ENCODE measurements at places on chromosomes 2 and 18.

GRCh38 chr2:138094031-138094430 lies 129.8 kb downstream of the HNMT start:
- DNase-seq = no peak

- no peak for DNase-seq
Observed at GRCh38 chr2:53942280-53942679, 28.5 kb downstream of the PSME4 start.

DNA sequence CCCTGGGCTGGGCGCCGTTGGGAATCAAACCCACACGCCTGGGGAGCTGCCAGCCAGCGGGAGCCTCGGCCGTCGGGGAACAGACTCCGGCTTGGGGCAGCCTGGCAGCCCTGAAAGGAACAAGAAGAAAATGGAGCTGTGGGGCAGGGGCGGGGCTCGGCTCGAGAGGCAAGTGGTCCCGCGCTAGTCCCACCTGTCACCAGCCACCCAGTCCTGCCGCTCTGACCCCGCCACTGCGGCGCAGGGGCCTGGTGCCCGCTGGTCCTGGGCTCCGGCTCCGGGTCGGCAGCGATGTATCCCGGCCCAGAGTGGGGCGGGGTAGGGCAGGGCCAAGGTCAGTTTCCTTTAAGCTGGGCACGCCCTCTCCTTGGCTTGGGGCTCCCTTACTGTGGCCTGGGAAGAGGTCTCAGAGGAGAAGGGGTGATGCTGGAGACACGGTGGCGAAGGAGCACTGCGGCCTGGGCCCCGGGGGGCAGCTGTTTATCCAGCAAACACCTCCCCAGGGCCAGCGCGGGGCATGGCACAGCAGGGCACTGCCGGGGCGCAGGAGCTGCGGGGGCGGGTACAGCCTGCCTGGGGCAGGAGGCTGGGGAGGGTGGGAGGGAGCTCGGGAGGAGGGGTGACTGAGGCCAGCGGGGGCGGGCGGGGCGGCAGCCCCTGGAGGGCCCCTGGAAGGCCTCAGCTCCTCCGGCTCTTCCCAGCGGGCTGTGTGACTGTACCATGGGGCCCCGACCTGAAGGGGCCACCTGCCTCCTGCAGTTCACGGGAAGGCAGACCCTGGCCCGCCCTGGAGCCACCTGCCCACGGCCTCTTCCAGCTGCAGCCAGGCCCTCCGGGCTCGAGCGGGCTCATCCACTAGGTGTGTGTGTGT lies 15.6 kb downstream of the ODC1 start:
- no peak for DNase-seq

DNA sequence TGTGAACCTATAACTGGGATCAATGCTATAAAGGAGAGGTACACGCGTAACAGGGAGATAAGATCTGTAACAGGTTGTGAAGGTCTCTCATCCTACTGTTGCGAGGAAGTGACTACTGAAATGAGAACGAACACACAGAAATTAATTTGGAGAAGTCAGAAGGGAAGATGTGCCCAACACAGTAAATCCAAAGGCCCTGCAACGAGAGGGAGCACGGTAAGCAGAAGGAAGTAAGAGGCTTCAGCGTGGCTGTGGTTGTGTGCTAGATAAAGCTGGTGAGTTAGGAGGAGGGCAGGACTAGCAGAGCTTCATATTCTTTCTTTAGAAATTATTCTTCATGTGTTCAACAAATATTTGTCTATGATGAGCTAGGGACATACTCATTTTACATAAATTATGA lies 2.5 kb upstream of the ATG16L1 start:
- DNase-seq = no peak

DNA sequence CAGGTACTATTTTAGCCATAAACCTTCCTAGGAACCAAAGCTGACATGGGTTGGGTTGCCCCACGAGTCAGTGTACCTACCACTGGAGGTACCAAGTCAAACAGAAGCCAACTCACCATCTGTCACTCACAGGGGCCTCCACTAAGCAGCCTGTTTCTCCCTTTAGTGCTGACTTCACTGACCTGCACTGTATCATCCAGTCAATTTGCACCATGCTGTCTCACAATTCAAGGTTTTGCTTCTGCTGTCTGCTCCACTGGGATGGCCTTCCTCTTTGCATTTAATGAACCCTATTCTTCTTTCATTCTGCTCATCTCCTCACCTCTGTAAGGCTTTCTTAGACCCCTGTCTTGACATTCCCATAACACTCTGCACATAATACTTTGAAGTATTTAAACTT lies 47.2 kb downstream of the EIF2AK3 start:
- DNase-seq = no peak

GRCh38 chr2:160892204-160892603 lies 268.0 kb upstream of the TANK start:
- no peak for DNase-seq

GRCh38 chr2:196290136-196290535 lies 118.8 kb upstream of the STK17B start:
- DNase-seq = no peak

- DNase-seq = no peak
Observed at GRCh38 chr2:30584116-30584515, 137.1 kb downstream of the LCLAT1 start.

DNA sequence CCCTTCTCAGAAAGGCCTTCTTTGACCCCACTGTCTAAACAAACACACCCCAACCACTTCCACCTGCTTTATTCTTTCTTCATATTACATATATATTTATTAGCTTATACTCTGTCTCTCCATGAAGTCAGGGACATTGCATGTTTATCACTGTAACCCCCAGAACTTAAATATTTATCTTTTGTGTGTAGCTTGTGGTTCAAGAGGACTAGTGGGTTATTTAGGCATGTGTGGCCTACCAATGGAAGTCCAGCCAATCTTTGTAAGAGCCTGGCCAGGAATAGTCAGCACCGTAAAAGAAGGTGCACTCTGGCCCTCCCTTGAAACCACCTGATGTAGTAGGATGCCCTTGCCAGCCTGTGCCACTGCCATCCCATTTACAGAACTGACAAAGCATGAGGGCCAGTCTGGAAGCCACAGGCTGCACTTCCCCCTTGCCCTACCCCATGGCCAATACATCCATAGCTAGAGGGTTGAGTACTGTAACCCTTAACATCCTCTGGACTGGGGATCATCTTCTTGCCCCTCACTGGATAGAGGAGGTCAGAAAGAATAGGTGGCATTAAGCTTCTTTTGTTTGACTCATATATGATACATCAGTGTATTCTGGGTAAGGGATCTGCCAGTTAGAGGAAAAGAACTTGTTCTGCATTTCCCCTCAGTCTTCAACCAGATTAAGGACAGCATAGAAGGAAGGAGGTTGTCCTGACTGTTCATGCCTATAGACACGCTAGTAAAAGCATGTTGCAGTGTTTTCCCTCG lies 4.9 kb downstream of the NEMP2 start:
- DNase-seq = no peak

- no peak for DNase-seq
Observed at GRCh38 chr2:118387509-118387908, 299.2 kb downstream of the INSIG2 start.

GRCh38 chr18:50013363-50014138 lies 181.4 kb downstream of the MYO5B start:
- DNase-seq = no peak

DNA sequence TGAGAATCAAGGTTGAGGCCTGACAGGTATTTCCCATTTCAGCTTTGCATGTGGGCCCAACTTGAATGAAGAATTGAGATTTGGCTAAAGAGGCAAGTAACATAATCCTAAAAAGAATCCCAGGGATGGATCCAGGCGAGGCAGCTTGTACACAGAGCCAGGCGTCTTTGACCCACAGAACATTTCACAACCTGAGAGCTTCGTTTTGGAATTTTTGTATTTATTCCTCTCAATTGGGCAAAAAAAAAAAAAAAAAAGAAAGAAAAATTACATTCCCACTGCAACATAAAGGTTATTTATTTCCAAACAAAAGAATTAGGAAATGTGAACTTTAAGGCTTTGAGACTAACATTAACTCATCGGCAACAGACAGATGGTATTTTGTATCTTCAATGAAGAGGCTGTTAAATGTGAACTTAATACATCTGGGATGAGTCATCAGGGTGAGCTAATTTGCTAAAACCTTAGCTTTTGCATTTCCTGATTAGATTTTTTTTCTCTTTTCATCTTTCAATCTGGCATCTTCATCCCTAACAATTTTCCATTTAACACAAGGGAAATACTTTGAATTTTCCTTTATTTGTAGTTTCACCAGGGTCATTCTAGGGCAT lies 478.5 kb upstream of the TNP1 start:
- no peak for DNase-seq

DNA sequence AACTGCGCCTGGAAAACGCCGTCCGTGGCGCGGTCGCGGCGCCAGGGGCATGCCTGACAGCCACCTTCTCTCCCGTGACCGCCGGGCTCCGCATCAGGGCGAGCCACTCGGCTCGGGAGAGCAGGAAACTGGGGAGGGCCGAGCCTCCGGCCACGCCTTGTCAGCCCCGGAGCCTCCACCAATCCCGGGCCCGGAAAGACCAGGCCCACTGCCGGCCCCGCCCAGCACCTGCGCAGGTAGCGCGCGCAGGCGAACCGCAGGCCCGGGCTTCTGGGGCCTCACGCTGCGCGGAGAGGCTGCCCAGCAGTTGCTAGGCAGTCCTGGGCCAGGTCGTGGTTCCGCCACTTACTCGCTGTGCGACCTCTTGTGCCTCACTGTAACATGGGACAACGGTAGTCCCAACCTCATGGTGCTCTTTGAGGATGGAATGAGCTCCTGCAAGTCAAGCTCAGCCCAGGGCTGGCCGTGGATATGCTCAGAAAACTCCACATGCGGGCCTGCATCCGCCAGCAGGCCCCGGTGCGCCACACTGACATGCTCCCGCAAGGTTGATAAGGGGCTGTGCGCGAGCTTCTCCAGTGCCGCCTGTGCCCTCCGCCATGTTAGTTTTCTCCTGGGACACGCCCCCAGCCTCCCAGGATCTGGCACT lies 97.1 kb downstream of the INHBB start:
- peak; percentile 48 for DNase-seq

GRCh38 chr2:25115249-25115883 lies 53.0 kb downstream of the POMC start:
- DNase-seq = no peak

DNA sequence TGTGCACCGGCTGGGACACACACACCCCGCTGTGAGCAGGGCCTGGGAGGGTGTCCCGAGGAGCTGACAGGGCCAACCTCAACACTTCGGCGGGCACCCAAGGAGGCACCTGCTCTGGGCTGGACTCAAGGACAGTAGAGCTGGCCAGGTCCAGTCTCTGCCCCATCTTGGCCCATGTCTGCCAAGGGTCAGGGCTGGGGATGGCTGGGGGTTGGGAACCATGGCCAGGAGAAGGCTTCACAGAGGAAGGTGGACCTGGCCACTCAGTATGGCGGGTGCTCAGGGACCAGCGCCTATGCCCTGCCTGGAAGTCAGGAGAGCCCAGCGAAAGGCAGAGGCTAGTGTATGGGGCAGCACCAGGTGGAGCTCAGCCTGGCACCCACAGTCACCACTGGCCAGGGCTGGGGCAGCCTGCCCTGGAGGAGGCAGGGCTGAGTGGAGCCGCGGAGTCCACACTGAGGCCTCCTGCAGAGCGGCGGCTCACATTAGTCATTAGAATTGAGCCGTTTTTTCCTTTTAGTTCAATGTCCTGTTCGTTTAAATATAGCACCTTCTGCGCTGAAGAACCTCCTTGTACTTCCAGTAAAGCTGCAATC lies 4.2 kb downstream of the ERFE start:
- DNase-seq = no peak

DNA sequence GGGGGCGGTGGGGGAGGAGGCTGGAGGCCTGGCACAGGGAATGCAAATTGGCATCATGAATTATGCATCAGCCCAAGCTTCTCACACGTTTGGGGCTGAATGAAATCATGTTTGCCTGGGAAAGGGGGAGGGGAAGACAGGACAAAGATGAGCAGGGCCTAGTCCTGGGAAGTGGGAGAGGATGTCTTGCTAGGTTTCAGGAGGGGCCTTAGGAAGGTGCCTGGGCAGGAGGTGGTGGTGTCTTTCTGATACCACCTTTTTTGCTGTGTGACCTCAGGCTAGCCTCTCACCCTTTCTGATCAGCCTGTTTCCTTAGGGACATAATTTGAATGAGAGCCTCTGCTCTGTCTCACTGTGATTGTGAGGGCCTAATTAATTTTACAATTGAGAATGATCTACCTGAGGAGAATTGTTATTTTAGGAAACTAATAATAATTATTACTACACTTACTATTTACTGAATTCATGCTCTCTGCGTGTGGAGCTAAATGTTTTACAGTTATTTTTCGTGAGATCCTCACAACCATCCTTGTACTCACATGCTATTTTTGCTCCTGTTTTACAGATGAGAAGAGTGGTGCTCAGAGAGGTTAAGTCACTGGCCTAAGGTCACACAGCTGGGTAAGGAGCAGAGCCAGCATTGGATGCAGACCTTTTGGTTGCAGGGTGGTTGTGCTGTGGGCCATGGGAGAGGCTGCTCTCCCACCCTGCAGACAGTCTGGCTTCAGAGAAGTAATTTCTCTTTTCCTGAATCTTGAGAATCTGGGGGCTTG lies 39.6 kb downstream of the INHBB start:
- no peak for DNase-seq

- no peak for DNase-seq
Observed at GRCh38 chr18:32771169-32771751, 1.6 kb downstream of the KLHL14 start.

DNA sequence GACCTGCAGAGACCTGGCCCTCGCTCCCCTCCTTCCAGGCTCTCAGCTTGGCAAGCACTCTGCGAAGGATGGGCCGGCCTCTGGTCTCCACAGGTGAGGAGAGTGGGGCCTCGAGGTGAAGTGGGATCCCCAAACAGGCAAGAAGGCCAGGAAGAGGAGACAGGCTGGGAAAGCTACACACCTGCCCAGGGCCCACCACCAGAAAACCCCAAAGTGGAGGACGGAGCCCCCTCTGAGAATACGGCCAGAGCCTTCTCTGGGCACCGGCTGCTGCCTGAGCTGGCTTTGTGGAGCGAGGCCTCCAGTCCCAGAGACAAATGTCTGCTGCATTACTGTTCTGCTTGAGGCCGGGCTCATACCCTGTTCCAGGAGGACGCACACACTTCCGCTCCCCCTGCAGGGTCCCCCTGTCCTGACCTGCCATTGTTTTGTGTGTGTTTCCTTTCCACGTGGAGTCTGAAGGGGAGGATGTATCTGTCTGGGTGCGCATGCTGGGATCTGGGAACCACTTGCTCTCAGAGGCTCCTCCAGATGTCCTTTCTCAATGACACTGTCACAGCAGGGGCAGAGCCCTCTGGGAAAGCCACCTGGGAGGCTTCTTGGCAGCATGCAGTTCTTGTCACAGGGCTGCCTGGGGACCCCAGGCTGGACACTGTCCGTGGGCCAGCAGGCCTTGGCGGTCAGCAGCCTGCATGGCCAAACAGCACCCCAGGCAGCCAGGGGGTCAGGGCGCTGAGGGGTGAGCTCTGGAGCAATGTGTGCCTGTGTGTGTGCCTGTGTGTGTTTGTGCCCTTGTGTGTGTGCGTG lies 20.8 kb downstream of the KCNF1 start:
- DNase-seq = no peak

DNA sequence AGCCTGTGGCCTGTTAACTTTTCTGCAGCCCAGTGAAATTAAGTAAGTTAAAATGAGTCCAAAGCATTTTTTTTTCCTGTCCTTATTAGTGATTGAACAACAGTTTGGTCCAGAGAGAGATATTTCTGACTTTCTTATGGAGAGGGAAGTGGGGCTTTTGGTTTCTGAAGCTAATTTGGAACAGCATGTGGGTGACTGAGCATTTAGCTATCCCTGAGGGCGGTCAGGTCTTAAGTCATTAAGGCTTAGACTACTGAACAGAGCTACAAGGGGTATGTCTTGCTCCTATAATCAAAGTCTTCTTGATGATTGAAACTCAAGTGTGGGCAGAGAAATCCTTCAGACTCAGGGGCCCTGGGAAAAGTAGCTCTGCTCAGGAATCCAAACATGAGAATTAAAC lies 14.0 kb downstream of the ARHGAP25 start:
- DNase-seq = no peak

- peak; percentile 88 for DNase-seq
Observed at GRCh38 chr2:173159791-173160463, 84.3 kb downstream of the MAP3K20 start.

- DNase-seq = no peak
Observed at GRCh38 chr18:61541673-61542072, 208.4 kb downstream of the CDH20 start.

Measured in breast epithelium (tissue), 4 donors.